GM12891 (cell line): ENCODE measurements at places on chromosomes 16 and 17.

- DNase-seq = no peak
Observed at GRCh38 chr16:79229361-79229760, 371.2 kb downstream of the MAF start.

GRCh38 chr17:47801176-47801765 is 20.3 kb downstream of the OSBPL7 start:
- peak; percentile 2 for DNase-seq

GRCh38 chr17:28226563-28227315 is 92.3 kb upstream of the TMEM97 start:
- no peak for DNase-seq

DNA sequence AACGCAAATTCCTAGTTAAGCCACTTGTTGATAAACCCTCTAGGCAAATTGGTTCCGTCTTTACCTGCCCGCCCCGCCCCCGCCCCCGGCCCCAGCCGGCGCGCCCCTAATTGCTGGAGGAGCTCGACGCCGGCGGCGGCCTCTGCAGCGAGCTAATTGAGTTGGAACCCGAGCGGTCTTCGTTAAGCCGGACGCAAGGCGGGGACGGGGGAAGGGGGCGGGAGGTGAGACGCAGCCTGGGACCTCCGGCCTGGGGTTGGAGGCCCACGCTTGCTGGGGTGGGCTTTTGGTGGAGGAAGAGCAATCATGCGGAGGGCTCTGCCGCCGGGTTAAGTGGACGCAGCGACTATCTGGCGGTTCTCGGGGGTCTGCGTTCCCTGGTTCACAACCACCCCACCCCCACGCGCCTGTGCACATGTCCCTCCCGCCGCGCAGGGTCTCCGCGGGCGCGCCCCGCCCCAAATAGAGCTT is 12.7 kb upstream of the FOXF1 start:
- DNase-seq = no peak

GRCh38 chr16:24149102-24149501 is 107.0 kb upstream of the CACNG3 start:
- DNase-seq = no peak

DNA sequence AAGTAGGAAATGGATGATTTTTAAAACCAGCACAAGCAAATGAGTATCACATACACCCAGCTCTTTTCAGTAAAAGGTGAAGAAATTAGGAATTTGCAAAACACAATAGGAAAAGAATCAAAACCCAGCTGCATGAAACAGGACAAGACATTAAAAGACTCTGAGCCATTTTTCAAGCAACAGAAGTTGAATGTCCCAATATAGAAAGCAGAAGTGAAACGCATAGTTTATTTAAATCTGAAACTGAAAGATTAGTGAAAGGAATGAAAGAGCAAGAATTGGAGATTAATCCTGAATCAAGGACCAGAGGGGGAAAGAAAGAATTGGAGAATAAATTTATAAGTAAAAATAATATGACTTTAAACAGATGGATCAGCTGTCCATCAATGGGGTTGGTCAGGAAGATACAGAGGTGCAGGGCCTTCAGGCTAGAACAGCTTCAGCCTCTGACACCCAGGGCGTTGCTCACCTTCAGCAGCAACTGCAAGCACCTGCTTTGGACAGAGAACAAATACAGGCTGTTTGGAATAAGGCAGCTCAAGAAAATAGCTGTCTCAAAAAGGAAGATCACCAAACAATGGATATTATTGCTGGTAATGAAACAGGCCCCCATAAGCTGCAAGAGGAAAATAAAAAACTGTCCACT is 3.9 kb upstream of the ARHGAP17 start:
- no peak for DNase-seq

DNA sequence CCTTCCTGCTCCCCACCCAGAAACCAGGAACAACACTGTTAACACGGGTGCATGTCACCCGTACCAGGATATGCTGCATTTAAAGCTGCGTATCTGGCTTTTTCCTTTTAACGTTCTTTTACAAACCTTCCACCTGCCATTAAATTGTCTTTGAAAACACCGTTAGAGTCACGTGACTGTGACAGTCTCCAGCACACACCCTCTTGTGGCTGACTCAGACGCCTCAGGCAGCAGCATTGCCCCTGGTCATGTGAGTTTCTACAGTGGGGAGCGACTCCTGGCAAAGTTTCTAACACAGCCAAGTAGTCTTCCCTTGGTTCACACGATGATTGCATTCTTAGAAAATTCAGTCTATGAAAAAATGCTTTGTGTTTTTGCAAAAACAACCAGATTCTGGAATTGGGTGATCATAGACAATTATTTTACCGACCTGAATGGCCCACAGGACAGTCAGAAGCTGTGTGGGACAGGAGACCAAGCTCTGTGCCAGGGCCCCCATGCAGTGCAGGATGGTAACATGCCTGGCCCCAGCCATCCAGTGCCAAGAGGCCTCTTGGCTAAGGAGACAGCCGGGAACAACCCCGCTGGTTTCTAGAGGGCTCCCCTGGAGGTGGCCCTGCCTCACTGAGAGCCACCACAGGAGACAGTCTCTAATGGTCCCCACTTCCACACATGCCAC is 199.1 kb downstream of the KATNIP start:
- peak; percentile 80 for DNase-seq

- DNase-seq = no peak
Observed at GRCh38 chr17:60311936-60312335, 80.0 kb downstream of the USP32 start.

- DNase-seq = no peak
Observed at GRCh38 chr17:7707446-7707845, 2.4 kb downstream of the EFNB3 start.
